ENCODE measurements at places on chromosomes 5 and 9.

DNA sequence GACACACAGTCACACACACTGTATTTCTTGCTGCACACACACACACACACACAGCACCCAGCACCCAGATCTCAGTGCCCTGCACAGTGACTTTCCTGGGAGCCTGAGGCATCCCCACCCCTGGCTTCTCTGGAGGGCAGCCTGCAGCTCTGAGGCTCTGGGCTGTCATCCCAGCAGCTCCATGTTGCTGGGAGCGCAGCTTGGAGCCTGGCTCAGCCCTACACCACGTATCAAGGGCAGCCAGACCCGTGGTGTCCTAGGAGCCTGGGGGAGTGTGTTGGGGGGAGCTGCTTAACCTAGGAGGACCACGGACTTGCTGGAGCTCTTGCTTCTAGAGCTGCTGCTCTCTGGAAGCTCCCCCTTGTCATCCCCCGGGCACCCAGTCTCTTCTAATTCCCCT, 5.2 kb downstream of the IER5L start:
- peak; percentile 64 for DNase-seq

GRCh38 chr5:95729115-95730010, 1.8 kb upstream of the RHOBTB3 start:
- DNase-seq, result no peak

- no peak for DNase-seq
These were observed 132.1 kb downstream of the GLIS3 start for GRCh38 chr9:4167728-4168127.

GRCh38 chr5:74261866-74262265, 378.7 kb downstream of the ENC1 start:
- DNase-seq, result no peak

DNA sequence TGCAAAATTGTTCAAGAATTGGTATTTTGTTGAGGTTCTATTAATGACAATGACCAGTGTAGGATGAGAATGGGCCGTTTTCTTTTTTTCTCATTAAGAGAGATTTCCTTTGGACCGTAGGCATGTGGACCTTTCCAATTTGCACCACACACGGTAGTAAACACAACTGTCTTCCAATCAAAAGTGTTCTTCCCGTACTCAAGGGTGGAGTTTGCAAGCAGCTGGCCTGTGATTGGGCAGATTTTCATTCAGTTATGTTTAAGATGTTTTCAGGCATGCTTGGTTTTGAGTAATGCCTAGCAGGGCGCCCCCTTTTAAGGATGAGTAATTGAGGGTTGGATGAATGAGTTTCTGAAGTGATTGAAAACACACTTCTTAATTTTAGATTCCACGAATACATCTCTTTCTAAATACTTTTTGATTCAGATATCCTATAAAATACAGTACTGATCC, 2.5 kb downstream of the KDM3B start:
- DNase-seq, result no peak

GRCh38 chr9:34501889-34502425, 20.8 kb downstream of the ENHO start:
- DNase-seq, result peak; percentile 85

DNA sequence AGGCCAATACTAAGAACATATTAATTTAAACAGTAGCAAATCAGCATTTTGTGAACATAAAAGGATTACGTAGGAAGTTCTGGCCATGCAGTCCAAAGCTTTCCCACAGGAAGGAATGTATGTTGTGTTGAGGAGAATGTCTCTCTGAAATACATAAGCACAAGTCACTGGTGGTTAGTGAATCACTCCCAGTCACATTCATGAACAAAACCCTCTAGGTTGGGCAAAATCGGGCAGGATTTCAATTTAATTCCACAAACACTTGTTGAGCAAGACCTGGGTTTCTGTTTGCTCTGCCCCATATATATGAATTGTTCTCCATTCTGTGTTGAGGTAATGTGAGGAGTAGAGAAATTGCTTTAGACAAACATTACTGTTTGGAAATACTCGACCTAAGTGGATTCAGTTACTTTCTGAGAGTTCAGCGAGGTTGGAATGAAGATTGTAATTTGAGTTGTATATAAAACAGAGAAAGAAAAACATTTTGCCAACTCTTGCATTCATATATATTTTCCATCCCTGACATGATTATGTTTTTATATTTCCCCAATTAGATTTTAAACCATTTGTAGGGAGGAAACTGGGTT, 127.6 kb upstream of the RPS23 start:
- DNase-seq, result peak; percentile 93

DNA sequence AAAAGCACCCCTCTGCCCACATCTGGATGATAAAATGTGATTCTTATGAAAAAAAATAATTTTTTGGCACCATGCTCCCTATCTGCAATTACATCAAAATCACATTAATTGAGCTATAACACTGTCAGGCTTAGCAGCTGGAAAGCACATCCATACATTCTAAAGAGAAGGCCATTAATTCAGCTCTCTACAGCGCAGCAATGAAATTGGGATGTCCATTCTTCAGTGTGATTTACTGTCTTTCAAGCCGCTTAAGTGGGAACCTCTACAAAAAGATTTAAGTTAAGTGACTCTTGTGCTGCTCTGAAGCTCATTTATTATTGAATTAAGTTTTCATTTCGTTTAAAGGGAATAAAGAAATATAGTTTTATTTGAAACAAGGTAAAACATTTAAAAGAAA, 171.3 kb downstream of the EBF1 start:
- no peak for DNase-seq

- no peak for DNase-seq
These were observed 141.7 kb downstream of the SV2C start for GRCh38 chr5:76224898-76225297.

DNA sequence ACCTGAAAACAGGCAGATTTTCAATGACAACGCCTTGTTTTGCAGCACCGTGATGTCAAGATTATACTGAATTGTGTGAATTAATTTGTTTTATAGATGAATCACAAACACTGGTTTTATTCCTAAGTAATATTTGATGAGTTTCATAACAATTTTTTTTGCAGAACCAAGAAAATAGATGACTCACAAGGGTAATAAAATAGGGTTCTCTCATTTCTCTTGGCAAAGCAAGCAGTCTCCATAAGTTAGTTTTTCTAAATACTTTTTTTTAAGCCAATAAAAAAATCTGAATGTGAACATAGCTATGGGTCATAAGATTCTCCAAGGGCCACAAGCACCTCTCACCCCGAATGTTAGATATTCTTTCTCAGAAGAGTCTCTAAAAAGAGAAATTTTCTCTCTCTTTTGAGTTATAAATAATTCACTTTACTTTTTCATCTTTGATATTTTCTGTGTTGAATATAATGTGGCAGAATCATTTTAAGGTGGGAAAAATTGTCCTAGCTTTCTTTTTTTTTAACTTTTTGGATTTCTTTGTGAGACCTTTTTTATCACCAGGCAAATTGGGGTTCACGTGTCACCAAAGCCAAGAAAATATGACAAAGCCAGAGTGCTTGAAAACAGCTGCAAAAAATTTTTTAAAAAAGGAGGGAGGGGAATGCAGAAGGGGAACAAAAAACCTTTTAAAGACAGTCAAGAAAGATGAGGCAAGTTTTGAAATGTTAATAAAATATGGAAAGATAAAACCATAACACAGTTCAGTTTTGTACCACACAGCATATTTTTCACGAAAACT, 174.6 kb upstream of the DAPK1 start:
- peak; percentile 30 for DNase-seq

DNA sequence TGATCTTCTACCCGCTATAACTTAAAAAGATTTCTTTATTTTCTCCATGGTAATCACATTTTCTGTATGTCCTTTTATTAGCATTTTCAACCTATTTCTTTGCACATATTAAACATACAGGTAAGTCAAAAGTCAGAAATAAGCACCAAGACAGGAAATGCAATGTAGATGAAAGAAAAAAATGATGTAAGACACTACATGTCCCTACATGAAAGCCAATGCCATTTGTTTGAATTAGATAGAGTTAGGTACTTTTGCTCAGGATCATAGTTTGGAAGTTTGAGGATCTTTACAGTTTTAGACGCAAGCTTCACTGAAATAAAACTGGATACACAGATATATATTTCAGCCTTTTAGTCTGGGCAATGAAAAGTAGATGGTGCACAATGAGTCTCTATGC, 453.1 kb upstream of the MEF2C start:
- DNase-seq, result no peak

- DNase-seq, result no peak
These were observed 6.6 kb upstream of the ERBIN start for GRCh38 chr5:65919773-65920172.

GRCh38 chr5:5675511-5675910, 253.0 kb downstream of the ICE1 start:
- no peak for DNase-seq

- DNase-seq, result no peak
These were observed 59.7 kb downstream of the DCP2 start for GRCh38 chr5:113036321-113036720.

DNA sequence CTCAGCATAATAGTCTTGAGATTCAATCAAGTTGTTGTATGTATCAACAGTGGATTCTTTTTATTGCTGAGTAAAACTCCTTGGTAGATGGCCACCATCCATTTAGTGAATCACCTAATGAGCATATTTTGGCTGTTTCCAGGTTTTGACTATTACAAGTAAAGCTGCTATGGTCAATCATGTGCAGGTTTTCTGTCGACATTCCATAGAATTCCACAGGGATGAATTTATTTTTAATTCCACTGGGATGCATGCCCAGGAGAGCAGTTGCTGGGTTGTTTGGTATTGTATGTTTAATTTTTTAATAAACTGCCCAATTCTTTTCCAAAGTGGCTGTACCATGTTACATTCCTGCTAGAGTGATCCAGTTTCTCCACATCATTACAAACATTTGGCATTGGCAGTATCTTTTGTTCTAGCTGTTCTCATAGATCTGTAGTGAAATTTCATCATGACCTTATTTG, 10.5 kb upstream of the S1PR3 start:
- peak; percentile 85 for DNase-seq

GRCh38 chr5:136084698-136085097, 47.9 kb upstream of the SMAD5 start:
- DNase-seq, result no peak

DNA sequence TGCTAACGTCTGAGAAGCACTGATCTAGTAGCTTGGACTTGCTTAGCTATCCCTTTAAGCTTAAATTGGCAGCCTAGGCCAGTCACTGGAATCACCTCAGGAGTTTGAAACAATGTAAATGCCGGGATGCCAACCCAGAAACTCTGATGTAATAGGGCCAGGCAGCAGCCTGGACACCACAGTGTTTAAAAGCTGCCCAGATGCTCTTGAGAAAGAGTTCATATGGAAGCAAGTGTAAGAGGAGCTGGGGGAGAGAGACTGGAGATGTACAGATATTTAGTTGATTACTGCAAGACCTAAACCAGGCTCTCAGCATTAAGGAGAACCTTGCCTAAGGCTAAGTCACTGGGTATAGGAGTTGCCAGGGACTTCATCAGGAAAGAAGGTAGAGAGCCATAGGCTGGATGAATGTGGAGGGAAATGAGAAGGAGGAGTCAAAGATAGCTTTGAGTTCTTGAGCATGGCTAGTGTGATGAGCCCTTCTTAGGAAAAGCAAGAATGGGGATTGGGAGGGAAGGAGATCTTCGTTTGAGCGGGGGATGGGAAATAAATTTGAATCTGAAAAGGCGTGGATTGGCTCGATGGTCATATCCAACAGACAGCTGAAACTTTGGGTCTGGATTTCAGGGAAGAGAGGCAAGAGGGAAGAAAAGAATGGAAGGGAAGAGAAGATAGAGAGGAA, 392.9 kb upstream of the WWC1 start:
- DNase-seq, result no peak

- peak; percentile 64 for DNase-seq
These were observed 69.8 kb downstream of the ICE1 start for GRCh38 chr5:5492087-5492933.

GRCh38 chr5:101943784-101944183, 352.3 kb downstream of the SLCO4C1 start:
- no peak for DNase-seq

DNA sequence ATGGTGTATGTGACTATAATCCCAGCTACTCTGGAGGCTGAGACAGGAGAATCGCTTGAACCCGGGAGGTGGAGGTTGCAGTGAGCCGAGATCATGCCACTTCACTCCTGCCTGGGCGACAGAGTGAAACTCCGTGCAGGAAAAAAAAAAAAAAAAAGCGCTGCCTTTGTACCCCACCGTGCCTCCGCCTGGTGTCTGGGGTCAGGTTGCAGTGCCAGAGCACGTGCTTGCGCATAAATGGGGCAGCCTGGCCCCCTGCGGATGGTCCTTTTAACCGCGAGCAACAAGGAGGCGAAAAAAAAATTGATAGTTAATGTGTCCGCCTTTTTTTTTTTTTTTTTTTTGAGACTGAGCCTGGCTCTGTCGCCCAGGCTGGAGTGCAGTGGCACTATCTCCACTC, 6.3 kb upstream of the CCNB1 start:
- DNase-seq, result no peak

GRCh38 chr9:5389109-5389732, 48.5 kb downstream of the PLGRKT start:
- peak; percentile 68 for DNase-seq

GRCh38 chr5:113891491-113891890, 378.0 kb downstream of the YTHDC2 start:
- no peak for DNase-seq

DNA sequence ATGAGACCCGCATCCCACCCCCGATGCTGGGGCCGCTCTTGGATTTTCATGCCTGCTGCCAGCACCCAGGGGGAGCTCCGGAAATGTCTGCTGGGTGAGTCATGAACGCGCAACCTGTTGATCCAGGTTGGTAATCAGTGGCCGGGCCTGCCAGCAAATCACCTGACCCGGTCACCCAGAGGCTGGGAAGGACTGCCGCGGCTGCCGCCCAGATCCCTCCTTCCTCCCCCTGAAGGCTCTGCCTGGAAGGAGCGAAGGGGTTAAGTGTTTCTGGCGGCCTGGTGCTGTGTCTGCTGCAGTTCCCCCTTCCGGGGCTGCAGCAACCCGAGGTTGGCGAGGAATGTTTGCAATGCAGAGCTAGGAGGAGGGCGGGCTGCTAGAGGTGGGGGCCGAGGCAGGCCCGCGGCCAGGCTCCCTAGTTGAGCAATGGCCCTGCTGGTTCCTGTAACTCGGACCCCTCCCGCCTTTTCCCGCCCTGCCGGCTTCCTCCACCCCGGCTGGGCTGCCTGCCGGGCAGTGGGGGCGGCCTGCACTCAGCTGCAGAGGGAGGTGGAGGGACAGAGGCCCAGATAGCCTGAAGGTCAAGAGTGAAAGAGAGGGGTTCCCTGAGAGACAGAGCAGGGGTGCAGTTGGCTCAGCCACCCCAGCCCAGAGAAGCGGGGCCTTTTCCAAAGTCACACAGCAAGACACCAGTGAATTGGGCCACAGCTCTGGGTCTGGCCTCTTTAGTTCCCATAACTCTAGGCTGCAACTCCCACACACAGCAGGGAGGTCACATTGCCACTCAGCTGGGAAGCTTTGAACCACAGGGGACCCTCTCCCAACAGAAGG, 156.3 kb upstream of the IER5L start:
- peak; percentile 97 for DNase-seq

- no peak for DNase-seq
These were observed 165.2 kb downstream of the NR2F1-AS1 start for GRCh38 chr5:93415819-93416218.

GRCh38 chr5:55836191-55836590, 15.0 kb upstream of the IL31RA start:
- DNase-seq, result no peak

DNA sequence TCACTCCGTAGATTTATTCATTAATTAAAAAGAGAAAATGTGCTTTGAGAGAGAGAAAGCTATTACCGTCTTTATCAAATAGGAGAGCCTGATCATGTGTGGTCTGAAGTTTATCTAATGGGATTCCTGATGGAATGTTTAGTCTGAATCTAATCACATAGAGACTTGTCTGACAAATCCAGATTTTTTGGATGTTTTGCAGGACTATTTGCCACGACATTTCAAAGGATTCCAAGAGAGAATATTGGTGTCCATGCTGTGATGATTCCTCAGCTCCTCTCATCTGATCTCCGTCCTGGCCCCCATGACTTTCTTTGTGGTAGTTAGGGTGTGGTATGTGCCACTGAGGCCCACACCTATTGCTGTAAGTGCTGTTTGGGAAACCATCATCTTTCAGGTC, 20.1 kb upstream of the CDKN2B start:
- DNase-seq, result no peak
